ENCODE measurements at places on chromosomes 1 and 21.

- DNase-seq = no peak
These were observed 210.9 kb upstream of the GALNT2 start for GRCh38 chr1:229856009-229856650.

GRCh38 chr1:151574575-151575529, 34.7 kb downstream of the TUFT1 start:
- no peak for DNase-seq

GRCh38 chr1:46394872-46395465, 852 bp downstream of the FAAH start:
- no peak for DNase-seq

GRCh38 chr1:187588917-187589316, 760.2 kb downstream of the PLA2G4A start:
- DNase-seq = no peak

GRCh38 chr1:68173283-68173935, 58.9 kb downstream of the WLS start:
- DNase-seq = no peak

DNA sequence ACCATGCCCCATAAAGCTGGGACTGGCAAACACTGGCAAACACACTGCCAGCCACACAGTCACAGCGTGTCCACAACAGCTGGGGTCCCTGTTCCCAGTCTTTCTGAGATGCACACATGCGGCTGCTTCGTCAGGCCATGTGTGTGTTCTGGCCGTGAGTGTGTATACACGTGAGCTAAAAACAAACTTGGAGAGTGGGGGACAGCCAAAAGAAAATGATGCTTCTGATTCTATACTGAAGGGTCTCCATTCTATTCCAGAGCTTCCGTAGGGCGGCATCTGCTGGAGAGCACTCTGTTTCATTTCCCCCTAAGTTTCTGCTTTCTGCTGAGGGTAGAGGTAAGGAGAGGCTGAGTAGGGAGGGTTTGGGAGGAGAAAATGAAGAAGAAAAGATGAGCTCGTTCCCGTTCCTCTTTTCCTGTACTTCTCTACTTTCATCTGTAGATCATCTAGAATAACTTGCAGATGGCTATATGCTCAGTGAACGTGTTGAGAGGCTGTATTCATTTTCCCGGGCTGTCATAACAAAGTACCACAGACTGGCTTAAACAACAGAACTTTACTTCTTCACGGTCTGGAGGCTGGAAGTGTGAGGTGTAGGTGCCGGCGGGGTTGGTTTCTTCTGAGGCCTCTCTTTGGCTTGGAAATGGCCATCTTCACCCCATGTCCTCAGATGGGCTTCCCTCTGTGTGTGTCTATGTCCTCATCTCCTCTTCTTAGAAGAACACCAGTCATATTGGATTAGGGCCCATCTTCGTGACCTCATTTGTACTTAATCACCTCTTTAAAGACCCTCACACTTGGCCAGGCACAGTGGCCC, 151.6 kb downstream of the TOMM20 start:
- no peak for DNase-seq

- peak; percentile 47 for DNase-seq
These were observed at the start of gene IL6R for GRCh38 chr1:154404984-154405746. Gene IL6R (plus strand): TSS chr1:154405343. CDS start chr1:154405630, 287 bp downstream.

DNA sequence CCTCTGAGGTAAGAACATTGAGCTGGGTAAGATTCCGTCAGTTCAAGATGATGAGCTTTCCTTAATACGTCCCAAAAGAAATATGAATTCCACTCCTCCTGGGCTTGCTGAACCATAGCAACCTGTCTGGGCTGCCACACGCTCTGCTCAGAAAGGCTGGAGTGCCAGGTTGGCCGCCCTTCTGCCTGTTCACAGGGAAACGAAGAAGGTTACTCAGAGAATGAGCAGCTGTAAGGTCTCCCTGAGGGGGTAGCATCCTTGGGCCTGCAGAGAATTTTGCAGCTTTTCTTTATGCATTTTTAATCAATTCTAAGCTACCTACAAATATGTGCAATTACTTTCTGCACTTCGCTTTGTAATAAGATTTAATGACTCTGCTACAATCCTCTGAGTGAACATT, 130.7 kb upstream of the BACE2 start:
- no peak for DNase-seq

GRCh38 chr1:15942661-15943327, 33.1 kb downstream of the ZBTB17 start:
- no peak for DNase-seq

- DNase-seq = no peak
These were observed 116.5 kb upstream of the IRF2BP2 start for GRCh38 chr1:234726359-234726943.

DNA sequence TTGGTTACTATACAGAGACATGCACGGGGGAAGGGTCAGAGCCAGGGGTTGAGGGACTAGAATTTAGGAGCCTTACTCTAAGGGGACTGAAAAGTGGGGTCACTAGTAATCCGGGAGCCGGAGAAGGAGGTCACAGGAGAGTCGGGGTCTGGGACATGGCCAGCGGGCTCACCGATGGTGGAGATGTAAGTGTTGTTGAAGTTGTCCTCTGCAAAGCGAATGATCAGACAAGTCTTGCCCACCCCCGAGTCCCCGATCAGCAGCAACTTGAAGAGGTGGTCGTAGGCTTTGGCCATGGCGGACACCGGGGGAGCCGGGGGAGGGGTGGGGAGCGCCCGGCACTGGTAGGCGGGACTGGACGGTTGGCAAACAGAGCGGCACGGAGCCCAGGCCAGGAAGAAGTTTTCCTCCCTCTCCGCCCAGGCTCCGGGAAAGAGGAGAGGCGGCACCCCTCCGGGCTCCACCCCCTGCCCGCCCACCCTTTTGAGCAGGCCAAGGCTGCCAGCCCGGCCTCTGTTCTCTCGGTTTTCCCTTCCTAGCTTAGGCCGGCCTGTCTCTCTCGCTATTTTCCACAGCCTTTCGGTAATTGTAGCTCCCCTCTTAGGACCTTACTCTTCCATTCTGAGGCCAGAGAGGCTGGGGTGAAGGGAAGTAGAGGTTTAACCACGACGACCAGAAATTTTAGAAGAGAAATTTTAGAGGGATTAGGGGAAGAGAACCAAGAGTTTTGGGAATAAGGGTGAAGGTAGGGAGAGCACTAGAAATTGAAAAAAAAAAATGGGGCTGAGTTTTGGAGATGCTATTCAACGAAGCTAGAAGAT, at the start of gene RAB13:
RAB13 (minus strand) TSS at position 399 of the 821 bp plus-strand sequence; CDS start at position 296, 103 bp downstream.
- peak; percentile 35 for DNase-seq

Measured in effector CD8-positive, alpha-beta T cell (primary cell).